Activated gamma-delta T cell treated with Interleukin-2 at 50 U/mL for 16 hours (primary cell): ENCODE measurements at places on chromosomes 2 and 18.

GRCh38 chr2:108958002-108958401 lies 31.0 kb downstream of the EDAR start:
- no peak for DNase-seq

DNA sequence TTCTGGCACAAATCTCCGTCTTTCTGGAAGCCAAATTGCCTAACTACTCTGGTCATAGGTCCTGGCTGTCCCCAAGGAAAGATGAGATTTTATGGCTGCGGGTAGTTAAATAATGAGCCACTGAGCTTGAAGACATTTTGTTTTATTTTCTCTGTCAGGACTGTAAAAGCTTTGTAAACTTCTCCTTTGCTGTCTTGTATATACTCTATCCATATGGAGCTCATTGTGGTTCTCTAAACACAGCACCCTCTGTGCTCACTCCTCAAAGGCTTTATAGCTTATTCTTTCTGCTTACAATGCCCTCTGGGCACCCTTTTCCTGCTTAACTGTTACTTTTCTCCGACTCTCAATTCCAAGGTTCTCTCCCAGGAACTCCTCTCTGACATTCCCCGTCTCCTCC lies 209.1 kb downstream of the CMPK2 start:
- no peak for DNase-seq

DNA sequence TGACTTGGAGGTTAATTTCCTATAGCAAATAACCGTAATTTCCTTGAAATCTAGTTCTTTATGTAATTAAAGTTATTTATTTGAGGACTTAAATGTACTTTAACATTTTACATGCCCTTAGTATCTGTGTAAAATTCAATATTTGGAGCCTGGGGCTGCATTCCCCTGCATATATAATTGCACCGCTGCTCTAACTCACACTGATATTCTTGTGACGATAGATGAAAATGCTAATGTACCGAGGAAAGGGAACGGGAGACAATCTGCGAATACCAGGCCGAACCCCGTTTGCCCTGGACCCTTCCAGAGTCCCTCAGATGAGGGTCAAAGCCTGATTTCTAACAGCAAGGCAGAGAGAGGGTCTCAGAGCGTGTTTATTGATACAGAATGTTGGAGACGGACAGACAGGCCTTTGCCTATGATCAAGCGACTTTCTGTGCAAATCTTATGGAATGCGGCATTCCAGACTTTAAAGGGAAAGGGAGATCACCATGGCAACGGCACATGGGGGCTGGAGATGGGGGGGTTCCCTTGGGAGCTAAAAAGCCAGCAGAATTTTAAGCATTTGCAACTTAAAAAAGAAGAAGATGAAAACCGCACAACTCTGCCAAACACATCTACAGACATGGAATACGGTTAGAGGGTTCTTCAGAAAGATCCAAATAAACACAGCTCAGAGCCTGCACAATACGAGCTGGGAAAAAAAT lies 57.6 kb upstream of the TWIST2 start:
- no peak for DNase-seq

DNA sequence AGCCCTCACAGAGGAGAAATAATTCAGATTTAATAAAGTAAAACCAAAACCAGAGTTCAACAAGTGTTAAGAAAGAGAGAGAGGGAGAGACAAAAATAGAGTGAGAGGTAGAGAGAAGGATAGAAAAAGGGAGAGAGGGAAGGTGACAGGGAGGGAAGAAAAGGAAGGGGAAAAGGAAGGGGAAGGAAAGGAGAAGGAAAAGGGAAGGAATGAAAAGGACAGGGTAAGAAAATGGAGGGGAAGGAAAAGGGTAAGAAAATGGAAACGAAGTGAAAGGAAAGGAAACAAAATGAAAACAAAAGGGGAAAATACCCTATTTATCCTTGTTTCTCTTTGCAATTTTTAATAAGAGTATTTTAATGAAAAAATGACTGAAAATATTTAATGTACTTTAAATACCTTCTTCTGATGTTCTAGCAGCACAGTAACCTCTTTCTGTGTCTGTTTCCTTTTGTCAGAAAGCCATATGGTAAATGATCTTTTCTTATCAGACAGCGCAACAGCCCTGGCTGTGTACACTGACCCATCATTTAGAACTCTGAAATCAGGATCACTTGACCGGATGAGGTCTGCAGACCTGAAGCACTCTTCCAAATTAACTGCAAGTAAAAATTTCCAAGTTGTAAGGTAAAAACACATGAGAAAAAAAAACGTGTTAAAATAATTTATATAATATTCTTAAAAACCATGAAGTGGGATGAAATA lies 11.8 kb downstream of the DSC3 start:
- no peak for DNase-seq

- DNase-seq, result no peak
These were observed 18.3 kb downstream of the ZNF892 start for GRCh38 chr2:95225658-95226057.

DNA sequence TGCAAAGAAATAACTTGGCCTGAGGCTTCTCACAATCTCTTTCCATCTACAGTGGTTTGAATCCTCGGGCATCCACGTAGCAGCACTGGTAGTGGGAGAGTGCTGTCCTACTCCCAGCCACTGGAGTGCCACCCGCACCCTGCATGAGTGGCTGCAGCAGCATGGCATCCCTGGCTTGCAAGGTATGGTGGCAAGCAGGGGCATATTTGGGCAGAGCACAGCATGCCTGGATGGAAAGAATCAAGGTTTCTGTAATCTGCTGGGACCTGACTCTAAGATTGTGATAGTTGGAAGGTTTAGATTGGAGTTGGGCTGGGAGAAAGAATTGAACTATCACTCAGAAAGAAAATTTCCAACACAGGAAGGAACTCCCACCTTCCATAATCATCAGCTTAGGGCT lies 4.0 kb downstream of the CAD start:
- DNase-seq, result no peak

DNA sequence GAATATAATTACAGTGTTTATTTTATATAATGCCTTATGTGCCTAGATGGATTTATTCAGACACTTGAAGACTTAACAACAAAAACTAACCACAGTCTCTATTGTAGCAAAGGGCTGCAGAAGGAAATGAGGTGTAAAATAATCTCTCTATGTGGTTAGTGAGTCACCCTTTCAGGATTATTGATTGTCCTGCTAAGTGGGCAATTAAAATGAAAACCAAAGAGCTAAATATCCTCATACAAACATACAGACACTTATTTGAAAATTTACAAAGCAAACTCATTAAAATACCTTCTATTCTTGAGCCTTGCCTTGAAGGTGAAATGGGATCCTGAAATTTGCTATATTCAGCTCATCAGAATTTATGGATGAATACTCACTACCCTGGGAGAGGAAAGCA lies 27.7 kb upstream of the DCC start:
- DNase-seq, result no peak

- DNase-seq, result no peak
These were observed 657.7 kb downstream of the TMEM182 start for GRCh38 chr2:103419506-103419905.

- DNase-seq, result no peak
These were observed 170.6 kb downstream of the DLGAP1 start for GRCh38 chr18:4284528-4284927.

DNA sequence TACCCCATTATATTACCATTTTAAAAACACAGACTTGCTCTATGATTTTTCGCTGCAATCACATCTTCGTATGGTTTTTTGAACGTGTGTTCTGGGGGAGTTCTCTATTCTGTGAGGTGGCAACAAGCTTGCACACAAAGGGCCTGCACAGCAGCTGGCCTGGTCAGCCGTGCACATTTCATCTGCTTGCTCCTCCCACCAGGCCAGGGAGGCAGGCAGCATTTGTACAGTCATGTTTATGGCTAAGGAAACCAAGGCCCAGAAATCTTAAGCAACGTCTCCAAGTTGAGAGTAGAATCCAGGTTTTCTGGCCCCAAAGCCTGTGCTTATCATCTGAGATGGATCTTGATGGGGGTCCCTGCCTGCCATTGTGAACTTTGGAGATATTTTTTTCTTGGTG lies 106.4 kb upstream of the SMIM21 start:
- DNase-seq, result no peak

- DNase-seq, result no peak
These were observed 16.3 kb downstream of the OTOF start for GRCh38 chr2:26461601-26462023.

DNA sequence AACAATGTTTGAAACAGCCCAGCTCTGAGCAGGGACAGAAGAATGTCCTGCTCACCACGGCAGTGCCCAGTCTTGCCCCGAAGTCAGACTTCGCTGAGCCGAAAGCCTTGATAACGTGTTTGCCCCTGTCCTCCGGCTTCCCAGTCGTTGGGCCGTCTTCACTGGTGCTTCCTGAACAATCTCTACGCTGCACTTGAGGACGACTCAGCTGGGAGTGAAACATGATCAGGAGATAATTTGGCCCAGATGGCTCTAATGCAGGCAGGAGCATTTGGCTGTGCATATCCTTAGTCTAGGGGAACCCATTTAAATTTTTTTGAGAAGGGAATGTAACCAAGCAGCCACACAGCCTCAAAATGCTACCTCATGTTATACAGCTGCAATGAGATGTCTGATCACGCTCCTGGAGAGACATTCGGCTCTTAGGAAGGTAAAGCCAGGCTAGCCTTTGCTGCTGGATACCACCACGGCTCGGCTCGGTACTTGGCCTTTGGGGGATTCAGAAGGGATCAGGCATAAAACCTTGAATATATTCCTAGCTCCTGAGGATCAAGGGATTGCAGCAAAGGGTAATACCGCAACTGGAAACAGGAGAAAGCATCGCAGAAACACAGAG lies 43.6 kb downstream of the FECH start:
- DNase-seq, result no peak

GRCh38 chr2:127313406-127313805 lies 19.5 kb upstream of the ERCC3 start:
- no peak for DNase-seq

DNA sequence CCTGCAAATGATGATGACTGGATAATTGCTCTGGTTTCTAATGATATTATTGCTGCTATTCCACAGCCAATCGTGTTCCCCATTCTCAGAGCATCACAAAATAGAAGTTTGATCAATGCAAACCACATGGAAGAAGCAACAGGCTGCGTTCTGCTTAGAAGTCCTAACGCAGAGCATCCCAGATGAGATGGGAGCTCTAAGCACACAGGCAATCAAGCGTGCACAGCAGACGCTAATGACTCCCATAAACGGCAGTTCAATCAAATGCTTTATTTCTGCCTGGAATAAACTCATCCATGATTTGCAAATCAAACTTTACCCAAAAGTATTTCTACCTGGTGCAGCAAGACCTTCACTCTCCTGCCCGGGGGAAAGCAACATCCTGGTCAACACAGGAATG lies 304.2 kb downstream of the FBXO15 start:
- no peak for DNase-seq

DNA sequence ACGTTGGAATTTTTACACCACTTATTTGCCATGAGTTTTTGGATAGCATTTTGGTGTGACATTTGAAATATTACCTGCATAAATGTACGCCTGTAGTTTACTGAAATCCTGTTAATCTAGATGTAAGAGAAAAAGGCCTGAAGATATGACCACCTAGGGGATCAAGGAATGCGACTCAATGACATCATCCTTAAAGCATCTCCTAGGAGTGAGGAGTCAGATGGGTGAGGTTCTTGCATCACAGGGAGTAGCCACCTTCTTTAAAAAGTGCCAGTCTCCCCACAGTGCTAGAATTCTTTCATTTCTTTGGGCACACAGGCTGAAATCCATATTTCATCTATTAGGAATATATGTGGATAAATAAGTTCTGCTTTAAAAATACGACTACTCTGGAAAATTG lies 34.5 kb downstream of the ADCYAP1 start:
- no peak for DNase-seq

- no peak for DNase-seq
These were observed 21.5 kb downstream of the GPR155 start for GRCh38 chr2:174465327-174465726.

DNA sequence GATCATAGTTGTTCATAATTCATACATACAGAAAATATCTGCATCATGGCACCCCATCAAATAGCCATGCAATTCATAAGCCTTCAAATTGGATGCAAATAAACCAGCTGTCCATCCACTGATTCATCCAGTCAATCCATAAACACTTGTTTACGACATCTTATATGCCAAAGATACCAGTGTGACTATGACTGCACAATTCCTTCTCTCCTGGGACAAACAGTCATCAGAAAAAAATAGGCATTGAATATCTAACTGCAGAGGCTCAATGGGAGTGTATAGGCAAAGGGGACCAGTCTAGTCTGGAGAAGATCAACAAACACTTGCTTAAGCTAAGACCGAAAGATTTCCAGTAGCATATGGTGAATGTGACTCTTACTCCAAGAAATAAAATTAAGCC lies 70.0 kb downstream of the COL4A3 start:
- no peak for DNase-seq

DNA sequence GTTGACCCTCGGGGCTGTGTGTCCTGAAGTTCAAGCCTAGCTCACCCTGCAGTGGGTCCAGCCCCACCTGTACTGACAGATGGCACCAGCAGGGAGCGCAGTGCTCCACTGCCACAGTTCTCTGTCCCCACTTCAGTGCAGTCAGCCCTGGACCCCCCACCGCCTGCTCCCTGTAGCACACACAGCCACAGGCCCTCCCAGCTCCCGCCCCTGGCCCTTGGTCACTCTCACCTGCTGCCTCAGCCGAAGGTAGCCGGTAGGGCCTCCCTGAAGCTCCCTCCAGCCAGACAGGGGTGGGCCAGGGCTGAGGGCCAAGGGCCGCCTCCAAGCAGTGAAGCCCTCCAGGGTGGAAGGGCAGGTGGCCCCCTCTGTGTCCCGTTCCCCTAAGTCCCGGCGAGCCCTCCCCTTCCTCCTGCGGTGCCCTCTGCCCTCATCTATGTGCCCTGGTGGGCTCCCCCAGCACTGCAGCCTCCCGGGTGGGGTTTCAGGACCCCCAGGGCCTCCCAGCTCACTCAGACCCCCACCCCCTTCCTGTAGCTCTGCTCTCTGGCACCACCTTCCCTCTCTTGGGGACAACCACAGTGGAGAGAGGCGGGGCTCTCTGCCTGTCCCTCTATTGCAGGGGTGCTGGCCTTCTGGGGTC lies 10.8 kb upstream of the ALPP start:
- no peak for DNase-seq

DNA sequence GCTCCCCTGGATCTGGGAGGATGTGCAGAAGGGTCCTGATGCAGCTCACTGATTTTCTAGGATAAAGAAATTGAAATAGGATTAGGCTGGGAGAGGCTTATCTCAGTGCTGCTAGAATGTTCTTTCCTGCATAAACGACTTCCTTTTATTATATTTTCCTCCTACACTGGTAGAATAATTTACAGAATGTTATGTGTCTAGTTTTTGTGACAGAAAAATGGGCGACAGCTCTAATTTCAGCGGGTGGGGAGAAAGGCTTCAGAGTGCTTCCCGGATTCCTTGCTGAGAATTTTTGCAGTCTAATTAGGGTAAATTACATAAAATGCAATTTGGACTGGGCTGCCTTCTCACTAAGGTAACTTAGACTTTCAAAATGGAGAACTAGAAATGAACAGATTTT lies 66.2 kb downstream of the SKA1 start:
- no peak for DNase-seq

DNA sequence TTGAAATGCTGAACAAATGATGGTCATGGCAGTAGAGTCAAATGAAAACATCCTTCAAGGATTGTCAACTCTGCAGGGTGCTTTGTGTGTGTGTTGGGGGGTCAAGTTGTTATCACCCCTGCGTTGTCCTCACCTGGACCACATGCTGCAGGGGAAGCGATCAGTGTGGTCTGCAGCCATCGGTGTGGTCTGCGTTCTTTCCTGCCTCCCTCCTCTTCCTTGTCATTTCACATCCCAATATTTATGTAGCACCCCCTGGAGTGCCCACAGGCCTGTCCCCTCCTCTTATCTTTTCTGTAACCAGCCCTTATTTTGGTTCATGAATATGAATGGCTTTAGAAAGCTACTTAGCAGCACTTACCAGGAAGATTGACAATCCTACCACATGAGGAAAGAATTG lies 38.9 kb downstream of the UGP2 start:
- DNase-seq, result no peak
